ENCODE measurements at places on chromosomes 1 and 21.
A peak's percentile ranks its signal among the peaks of the same experiment; 100 is the strongest.

GRCh38 chr1:80402625-80403024 lies 1396.1 kb upstream of the ADGRL4 start:
- no peak for DNase-seq

GRCh38 chr1:223759273-223759672 lies 46.9 kb downstream of the CAPN2 start:
- no peak for DNase-seq

GRCh38 chr1:164017239-164017638 lies 541.7 kb upstream of the PBX1 start:
- DNase-seq: no peak

DNA sequence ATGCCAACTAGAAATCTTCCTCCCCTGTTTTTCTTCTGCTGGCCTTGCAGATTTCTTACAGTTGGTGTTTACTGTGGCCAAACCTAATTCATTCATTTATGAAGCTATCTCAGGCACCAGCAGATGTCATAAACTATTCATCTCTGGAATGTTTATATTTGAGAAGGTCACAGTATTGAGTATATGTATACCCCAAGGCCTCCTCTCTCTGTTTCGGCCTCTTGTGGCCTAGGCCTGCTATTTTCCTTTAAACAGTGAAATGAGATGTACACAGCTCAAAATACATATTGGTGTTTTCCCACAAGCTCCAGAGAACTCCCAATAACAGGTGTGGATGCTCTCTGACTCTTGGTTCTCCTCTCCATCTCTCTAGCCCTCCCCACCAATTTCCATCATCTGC lies 520.7 kb upstream of the CAMK1G start:
- DNase-seq: no peak

DNA sequence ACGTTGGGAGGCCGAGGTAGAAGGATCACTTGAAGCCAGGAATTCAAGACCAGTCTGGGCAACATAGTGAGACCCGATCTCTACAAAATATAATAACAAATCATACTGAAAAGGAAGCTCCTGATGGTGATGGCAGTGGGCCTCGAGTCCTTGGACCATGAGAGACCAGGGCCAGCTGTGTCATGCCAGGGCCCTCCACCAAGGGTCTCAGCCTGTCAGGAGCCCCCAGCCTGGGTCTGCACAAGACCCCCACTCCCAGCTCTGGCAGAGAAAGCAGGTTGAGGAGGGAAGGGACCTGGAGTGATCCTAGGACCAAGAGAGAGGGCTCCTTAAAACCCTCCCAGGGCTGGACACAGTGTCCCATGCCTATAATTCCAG lies 6.7 kb upstream of the CTRC start:
- no peak for DNase-seq

- no peak for DNase-seq
Measured at GRCh38 chr1:235122348-235122747, 6.3 kb downstream of the TOMM20 start.

GRCh38 chr1:221715321-221716169 lies 26.3 kb downstream of the DUSP10 start:
- DNase-seq: peak; percentile 88

DNA sequence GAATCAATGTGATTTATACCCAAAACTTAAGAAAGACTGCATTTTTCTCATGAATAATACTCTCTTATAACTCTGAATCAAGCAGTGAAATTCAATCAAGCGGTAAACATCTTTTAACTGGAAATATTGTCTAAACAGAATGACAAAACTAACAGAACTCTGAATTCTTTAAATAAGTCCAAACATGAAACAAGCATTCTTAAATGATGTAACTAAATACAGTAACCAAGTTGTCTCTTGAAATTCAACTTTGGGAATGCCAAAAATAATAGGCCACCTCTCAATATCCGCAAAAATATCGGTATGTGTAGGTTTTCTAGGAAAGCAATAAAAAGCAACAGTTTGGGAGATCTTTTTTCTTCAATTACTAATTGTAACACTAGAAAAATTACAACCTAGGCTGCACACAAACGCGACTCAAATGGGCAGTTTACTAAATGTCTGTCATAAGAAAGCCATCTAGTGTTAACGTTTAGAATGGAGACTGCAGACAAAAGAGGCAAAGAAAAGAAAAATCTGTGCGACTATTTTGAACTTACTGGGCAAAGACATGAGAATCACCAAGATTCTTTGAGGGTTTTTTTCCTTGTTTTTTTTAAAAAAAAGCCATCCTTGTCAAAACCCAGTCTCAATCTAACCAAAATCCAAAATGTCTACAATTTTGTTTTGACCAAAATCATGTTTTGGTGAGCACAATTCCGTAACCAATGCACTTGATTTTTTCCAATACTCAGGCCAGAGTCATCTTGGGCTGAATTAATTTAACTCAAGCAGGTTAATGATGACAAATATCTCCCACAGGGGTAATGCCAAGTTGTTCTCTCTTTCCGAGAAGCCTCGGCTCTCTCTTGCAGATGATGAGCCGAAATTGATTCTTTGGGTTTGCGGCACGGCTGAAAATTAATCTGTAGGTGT lies 1.3 kb downstream of the SIPA1L2 start:
- no peak for DNase-seq

- DNase-seq: no peak
Measured at GRCh38 chr1:30868833-30869435, 39.6 kb downstream of the SDC3 start.

DNA sequence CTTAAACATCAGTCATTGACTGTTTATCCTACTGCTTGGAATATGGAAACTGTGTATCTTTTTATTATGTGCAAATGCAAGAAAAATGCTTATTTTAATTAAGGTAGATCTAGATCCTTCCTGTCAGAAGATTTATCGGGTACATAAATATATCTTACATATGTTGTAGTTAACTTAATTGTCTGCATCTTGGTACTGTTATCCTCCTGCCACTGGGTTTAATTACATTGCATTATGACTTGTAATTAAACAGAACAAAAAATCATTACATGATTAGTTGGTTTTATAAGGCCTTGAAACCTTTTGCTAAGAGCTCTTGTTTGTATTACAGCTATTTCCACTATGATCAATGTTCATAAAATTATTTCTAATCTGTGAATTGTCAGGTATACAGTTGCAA lies 211.2 kb downstream of the PTGER3 start:
- DNase-seq: no peak

GRCh38 chr1:56934430-56935060 lies 31.3 kb downstream of the C8B start:
- no peak for DNase-seq

DNA sequence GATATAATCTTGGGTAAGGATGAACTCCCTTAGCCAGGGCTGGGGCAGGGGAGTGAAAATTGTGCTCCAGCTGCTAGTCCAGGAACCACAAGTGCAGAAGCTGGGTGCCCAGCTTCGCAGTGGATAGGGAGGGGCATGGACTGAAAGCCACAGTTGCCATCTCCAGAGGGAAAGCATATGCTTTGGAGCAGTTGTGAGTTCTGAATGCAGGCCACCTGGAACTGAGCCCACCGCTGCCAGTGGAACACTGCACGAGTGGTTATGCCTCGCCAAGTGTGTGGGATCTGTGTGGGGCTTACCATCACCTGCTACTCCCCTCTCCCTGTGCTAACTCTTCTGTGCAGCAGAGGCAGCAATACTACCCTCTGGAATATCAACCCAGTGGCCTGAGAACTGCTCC lies 158.4 kb upstream of the DPT start:
- no peak for DNase-seq

- DNase-seq: no peak
Measured at GRCh38 chr1:92623187-92623778, 136.6 kb upstream of the GFI1 start.

DNA sequence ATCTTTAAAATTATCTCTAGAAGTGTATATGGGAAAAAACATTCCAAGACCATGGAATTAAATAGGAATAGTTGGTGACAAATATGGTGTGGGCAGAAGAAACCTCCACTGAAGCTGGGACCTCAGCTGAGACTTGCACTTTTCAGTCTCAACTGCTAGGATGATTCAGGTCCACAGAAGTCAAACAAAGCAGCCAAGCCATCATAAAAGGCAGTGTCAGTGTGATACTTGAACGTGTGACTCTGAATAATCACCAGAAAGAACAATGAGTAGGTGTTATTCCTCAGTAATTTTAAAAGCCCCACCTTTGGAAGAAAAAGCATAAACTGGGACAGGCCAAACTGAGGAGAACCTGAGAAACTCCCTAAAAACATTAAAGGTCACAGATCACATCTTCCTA lies 90.7 kb downstream of the ZNF281 start:
- no peak for DNase-seq

- no peak for DNase-seq
Measured at GRCh38 chr1:76607717-76608116, 259.6 kb upstream of the ST6GALNAC5 start.

DNA sequence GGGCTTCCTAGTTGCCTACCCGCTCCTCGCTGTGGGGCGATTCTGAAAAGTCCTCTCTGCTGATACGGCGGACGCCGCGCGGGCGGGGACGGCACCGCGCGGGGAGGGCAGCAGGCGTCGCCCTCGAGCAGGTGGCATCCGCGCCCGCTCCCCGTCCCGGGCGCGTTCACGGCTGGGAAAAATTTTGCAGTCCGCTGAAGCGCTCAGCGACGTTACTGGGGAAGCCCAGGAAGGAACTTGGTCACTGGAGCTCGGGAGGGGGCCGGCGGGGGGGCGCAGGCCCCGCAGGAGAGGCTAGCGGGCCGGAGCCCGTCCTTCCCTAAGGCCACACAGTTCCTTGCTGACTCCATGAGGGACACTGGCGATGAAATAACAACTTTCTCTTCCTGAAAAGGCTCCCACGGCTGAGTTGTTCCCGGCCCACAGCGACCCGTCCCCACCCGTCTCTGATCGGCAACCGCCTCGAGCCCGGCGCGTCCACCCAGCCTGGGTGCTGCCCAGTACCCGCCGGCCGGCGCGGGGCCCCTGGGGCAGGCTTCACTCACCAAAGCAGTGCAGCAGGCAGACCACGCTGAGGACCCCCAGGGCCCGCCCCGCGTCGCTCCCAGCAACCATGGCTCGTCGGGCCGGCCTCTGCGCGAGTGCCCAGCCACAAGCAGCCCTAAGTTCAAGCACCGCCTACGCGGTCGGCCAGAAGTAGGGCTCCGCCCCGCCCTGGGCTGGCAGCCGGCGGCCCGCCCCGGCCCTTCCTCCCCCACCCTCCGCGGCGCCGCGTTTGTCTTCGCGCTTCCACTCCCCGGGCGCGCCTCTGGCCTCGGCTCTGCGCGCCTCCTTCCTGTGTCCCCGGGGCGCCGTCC lies at the start of gene CD58:
TSS of gene CD58 (minus strand) at position 669 of the 857 bp plus-strand sequence. CDS start at position 615, 54 bp downstream.
- peak; percentile 88 for DNase-seq

- DNase-seq: no peak
Measured at GRCh38 chr1:2539312-2539907, 9.3 kb upstream of the HES5 start.

- DNase-seq: no peak
Measured at GRCh38 chr1:43321331-43321891, 16.2 kb upstream of the MPL start.

GRCh38 chr1:234164098-234164709 lies 209.1 kb upstream of the COA6 start:
- no peak for DNase-seq

- no peak for DNase-seq
Measured at GRCh38 chr1:24949331-24949881, 19.3 kb upstream of the RUNX3 start.

- no peak for DNase-seq
Measured at GRCh38 chr1:178075333-178075732, 18.6 kb upstream of the RASAL2 start.

DNA sequence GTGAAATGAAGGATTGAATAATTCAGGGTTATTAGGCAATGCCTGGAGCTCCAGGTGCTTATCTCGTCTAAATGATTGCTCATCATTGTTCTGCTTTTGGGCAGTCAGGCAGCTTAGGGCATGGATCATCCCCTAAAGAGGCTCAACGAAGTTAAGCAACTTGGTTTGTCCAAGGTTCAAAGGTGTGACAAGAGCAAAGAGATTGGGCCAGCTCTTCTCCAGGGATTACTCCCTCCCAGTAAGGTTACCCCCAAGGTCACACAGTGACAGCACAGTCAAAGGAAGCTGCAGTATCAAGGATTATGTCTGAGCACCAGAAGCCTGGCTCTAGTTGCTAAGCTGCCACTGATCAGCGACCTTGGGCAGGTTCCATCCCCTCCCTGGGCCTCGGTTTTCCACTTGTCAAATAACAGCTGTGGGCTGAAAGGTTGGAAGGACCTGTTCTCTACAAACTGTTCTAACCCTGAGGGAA lies 6.8 kb downstream of the ETNK2 start:
- no peak for DNase-seq

DNA sequence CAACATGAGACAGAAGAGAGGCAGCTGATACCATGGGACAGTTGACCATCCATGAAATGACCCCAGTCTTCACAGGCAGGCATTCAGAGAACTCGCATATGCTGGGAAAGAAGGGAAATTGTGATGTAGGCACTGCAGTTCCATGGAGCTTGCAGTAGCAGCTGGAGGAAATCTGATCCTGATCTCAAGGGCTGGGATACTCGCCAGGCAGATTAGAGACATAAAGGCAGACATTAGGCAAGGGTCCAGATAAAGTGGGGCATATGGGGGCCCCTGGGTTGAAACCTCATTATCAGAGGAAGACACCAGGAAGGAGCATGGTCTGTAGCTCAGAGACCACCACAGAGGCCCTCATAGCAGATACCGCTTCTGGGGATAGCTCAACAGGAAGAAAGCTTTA lies 48.7 kb upstream of the TNR start:
- DNase-seq: no peak

- DNase-seq: no peak
Measured at GRCh38 chr1:235739631-235740030, 90.0 kb upstream of the GNG4 start.
